ENCODE measurements at places on chromosomes 4 and X.
A peak's percentile ranks its signal among the peaks of the same experiment; 100 is the strongest.

DNA sequence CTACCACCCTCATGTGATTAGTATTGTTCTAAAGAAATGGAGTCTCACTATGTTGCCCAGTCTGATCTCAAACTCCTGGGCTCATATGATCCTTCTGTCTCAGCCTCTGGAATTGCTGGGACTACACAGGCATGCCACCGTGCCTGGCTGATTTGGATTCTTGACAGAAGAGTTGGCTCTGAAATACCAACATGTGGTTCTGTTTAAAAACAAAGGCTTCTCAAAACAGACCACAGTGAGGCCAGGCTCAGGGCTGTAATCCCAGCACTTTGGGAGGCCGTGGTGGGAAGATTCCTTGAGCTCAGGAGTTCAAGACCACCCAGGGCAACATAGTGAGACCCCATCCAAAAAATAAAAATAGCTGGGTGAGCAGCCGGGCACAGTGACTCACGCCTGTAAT, 126.7 kb downstream of the DHRSX start:
- DNase-seq = no peak

- no peak for DNase-seq
Observed at GRCh38 chrX:22629105-22629725, 356.5 kb downstream of the CBLL2 start.

- no peak for DNase-seq
Observed at GRCh38 chr4:14631806-14632440, 370.4 kb upstream of the CPEB2 start.

GRCh38 chr4:45530498-45530897, 593.4 kb downstream of the GABRG1 start:
- DNase-seq = no peak

- DNase-seq = no peak
Observed at GRCh38 chrX:95884186-95884585, 800.5 kb upstream of the DIAPH2 start.

DNA sequence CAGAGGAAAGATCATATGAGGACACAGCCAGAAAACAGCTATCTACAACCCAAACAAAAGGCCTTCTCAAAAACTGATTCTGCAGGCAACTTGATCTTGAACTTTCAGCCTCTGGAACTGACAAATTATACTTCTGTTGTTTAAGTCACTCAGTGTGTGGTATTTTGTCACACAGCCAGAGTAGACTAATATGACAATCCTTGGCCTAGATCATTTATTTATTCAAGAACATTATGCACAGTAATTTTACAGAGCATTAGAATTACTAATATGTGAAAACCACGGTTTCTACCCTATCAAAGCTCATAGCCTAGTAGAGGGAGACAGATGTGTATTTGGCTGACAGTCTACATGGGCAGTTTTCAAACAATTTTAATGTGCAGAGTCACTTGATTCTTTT, 167.8 kb upstream of the PCDH18 start:
- no peak for DNase-seq

- DNase-seq = peak; percentile 71
Observed at GRCh38 chr4:95761426-95761825, 78.5 kb upstream of the PDHA2 start.

GRCh38 chrX:50648156-50648555, 165.8 kb downstream of the SHROOM4 start:
- DNase-seq = no peak

GRCh38 chrX:65607070-65607742, 60.2 kb upstream of the MSN start:
- no peak for DNase-seq

DNA sequence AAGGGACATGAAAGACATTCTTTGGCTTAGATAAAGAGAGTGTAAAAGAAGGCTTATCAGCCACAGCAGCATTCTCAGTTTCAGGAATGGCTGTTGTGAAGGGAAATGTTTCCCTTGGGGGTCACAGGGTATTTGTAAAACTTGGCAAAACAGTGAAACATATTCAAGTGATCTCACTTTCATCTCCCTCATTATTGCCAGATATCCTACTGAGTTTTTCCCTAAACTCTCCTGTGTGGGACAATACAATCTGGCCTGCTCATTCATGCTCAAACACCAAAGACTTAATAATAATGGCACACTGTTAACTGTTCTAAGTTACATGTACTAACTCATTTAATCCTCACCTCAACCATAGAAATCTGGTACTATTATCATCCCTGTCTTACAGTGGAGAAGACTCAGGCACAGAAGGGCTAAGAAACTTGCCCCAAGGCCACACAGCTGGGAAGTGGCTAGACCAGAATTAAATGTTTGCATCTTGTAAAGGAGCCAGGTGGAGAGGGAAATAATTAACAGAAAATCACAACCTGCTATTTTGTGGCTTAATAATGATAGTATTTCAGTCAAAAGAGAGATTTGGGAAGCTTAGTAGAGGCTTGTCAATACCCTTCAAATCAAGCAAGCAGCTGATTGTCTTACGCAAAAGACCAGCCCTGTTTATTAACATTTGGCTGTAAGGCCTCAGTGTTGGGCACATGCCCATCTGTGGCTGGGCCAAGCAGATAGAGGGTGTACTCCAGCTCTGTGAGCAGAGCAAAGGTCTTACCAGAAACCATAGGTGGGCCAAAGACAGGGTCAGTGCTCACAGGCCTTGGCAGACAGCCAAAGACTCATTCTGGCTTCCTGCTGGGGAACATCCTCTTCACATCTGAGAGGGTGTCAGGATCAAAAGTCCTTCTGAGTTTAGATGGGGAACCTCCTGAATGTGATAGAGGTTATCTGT, 17.3 kb downstream of the SMPX start:
- peak; percentile 17 for DNase-seq

DNA sequence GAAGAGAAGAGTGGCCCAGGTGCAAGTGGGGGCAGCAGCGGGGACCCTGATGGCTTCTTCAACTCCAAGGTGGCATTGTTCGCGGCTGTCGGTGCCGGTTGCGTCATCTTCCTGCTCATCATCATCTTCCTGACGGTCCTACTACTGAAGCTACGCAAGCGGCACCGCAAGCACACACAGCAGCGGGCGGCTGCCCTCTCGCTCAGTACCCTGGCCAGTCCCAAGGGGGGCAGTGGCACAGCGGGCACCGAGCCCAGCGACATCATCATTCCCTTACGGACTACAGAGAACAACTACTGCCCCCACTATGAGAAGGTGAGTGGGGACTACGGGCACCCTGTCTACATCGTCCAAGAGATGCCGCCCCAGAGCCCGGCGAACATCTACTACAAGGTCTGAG, 11.4 kb downstream of the EFNB1 start:
- no peak for DNase-seq

DNA sequence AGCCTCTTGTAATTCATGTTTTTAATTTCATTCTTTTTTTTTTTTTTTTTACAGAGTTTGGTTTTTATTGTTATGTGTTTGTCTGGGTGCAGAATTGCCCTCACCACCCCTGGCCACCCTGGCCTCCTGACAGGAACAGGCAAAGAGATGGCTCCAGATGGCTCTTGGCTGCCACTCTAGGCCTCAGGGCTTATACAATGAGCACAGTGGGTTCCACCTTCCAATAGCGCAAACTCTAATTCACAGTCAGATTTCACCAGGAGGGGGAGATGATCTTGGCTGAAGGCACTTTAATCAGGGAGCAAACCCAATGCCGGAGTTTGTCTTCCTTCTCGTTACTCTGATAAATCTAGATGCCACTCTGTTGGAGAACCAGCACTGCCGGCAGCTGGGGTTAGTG, 24.8 kb downstream of the CPE start:
- DNase-seq = no peak

GRCh38 chrX:153969904-153970356, 1.7 kb downstream of the HCFC1 start:
- peak; percentile 57 for DNase-seq

GRCh38 chr4:22762548-22762947, 69.8 kb downstream of the GBA3 start:
- no peak for DNase-seq

GRCh38 chr4:2300431-2301224, 38.7 kb upstream of the MXD4 start:
- peak; percentile 30 for DNase-seq

- peak; percentile 11 for DNase-seq
Observed at GRCh38 chrX:113275804-113276203, 435.2 kb upstream of the AMOT start.

- DNase-seq = peak; percentile 2
Observed at GRCh38 chrX:1657367-1658070, 42.7 kb downstream of the ASMT start.

Data from DMS53 (cell line).